Activated CD4-positive, alpha-beta T cell treated with anti-CD3 and anti-CD28 coated beads, Interleukin-2, amount 50 U/mL, for 4 hours (primary cell): ENCODE measurements at places on chromosomes 5 and 9.

DNA sequence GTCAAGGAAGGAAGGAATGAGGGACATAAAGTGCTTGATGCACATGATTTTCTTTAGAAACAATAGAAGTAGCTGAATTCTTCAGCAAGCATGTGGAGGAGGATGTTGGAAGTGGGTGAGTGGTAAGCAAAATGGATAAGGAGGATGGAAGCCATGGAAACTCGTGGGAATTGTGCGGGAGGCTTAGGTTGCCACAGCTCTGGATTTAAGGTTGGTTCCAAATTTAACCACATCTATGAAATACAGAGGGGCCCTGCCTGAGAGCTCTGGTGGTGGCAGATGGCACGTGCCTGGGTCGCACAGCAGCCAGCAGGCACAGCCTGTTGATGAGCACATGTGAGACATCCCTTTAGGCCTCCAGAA is 284.7 kb downstream of the SMARCA2 start:
- DNase-seq = no peak

DNA sequence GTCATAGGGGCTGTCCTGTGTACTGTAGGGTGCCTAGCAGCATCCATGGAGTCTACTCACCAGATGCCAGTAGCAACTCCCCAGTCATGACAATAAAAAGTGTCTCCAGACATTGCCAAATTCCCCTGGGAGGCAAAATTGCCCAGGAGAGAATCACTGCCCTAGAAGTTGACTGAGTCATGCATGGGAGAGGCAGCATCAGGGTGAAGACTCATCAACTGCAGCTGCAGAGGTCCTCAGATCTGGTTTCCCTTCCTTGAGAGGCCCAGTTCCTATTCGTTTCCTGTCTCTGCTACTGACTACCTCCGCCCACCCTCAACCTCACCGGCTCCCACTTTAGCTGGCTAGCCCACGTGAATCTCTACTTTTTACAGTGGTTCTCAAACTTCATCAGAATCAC is 88.6 kb upstream of the AGXT2 start:
- DNase-seq = no peak

- no peak for DNase-seq
These were observed 448.4 kb upstream of the ZNF608 start for GRCh38 chr5:125194883-125195282.

DNA sequence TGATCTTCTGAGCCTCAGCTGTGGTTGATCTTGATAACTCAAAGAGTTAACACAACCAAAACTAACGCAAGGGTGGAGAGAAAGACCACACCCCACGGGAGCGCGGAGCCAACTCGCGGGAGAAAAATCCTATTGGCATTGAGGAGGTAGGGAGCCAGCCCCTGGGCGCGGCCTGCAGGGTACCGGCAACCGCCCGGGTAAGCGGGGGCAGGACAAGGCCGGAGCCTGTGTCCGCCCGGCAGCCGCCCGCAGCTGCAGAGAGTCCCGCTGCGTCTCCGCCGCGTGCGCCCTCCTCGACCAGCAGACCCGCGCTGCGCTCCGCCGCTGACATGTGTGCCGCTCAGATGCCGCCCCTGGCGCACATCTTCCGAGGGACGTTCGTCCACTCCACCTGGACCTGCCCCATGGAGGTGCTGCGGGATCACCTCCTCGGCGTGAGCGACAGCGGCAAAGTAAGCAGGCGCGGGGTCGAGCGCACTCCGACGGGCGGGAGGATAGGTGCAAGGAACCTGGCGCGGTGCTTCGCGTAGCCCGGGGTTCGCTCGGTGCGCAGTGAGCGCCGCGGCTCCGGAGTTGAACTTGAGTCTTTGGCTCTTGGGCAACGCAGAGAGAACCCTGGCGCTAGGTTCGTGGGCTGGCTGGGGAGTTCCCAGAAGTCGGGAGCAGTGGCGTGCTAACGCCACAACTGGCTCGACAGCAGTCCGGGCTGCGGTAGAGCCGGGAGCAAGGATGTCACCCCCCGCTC is at the start of gene GDA:
TSS of gene GDA (plus strand) at position 210 of the 745 bp plus-strand sequence. CDS start at position 330, 120 bp downstream.
- DNase-seq = no peak

- DNase-seq = no peak
These were observed 147.6 kb downstream of the ST8SIA4 start for GRCh38 chr5:100755435-100755834.

GRCh38 chr5:173790836-173791546 is 97.2 kb upstream of the CPEB4 start:
- no peak for DNase-seq

- no peak for DNase-seq
These were observed 1.4 kb downstream of the RAPGEF1 start for GRCh38 chr9:131738293-131739132.

GRCh38 chr5:159310511-159310910 is 19.8 kb downstream of the IL12B start:
- peak; percentile 8 for DNase-seq

DNA sequence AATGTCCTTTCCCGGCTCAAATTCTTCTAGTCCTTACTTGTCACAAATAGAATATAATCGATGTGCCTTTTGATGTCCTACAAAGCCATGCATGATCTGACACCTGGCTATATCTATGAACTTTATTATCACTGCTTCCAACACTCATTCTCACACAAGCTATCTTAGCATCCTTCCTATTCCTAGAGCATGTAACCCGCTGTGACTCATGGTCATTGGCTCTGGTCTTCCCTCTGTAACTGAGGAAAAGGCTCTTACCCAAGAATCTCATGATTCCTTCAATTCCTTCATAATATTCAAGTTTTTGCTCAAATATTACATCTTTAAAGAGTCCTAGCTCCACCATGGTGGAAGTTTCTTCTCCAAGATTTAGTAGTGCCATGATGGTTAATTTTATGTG is 480.0 kb upstream of the PAPPA start:
- no peak for DNase-seq

DNA sequence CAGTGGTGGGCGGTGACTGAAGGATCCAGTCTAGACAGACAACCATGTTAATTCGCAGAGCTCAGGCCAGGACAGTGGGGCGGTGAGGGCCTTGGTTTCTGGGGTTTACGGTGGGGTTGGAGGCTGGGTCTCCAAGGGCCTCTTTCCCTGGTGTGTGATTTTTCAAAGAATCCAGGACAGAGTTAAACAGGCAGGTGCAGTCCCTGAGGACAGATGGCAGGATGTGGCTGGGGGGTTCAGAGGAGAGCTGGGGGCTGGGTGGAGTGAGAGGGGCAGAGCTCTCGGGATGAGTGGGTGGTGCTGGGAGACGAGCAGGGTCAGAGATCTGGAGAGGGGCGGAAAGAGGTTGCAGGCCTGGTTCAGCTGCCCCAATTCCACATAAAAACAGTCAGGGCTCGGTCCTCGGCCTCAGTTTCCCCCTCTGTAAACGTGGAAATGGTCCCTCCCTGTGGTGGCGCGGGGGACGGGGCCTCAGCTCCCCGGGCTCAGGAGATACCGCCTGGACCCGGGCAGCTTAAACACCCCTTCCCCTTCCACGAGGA is 145.9 kb downstream of the GAPVD1 start:
- DNase-seq = no peak

DNA sequence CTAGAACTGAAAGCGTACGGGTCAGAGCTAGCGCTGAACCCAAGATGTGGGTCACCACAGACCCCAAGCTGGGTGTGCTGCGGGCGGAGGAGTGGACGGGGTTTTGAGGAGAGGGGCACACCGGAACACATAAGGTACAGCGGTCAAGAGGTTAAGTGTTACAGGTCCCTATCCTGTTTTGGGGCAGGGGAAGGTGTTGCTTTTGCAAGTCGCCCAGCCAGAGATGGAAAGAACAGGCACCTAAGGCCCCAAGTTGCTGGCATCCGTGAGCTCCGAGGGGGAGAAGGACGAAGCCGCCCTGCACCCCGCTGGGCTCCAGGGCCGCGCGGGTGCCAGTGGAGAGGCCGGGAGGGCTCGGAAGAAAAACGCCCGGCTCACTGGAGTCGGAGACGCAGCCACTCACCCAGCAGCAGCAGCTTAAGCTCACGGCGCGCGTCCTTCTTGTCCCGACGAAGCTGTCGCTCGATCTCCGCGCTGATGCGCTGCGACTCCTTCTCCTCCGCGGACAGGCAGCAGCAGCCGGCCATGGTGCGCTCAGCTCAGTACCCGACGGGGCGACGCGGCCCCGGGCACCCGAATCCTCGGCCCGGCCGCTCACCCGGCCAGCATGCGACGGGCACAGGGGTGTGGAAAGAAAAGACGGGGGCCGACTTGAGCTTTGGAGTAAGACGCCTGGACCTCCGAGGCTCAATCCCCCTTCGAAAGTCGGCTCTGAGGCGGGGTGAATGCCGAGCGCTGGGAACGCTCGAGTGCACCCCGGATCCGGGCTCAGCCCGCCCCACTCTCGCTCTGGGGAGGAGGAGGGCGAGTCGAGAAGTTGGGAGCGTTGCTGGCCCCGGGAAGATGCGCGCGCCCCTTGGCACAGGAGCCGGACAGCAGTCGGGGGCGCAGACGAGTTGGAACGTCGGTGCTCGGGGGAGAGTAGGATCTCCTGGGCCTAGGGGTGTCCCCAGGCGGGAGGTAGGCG is 572 bp downstream of the GNA14 start:
- no peak for DNase-seq

DNA sequence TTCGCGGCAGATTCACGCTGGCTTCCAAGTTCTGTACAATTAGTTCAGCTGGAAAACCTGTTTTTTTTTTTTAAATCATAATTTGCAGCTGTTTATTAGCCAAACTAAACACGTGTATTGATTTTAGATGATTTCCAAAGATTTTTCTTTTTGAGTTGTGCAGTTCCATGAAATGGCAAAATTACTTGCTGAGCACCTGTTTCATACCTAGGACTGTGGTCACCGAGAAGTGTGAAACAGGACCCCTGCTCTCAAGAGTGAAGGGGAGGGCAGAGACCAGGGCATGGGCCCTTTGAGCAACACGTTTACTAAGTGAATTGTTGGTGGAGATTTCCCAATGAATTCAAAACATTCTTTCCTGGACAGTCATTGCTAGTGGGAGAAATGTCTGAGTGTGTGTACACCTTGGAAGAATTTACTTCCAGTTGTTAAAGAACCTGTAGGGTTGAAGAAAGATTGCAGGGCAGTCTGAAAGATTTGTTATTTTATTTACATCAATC is 688 bp downstream of the SNX24 start:
- DNase-seq = no peak

DNA sequence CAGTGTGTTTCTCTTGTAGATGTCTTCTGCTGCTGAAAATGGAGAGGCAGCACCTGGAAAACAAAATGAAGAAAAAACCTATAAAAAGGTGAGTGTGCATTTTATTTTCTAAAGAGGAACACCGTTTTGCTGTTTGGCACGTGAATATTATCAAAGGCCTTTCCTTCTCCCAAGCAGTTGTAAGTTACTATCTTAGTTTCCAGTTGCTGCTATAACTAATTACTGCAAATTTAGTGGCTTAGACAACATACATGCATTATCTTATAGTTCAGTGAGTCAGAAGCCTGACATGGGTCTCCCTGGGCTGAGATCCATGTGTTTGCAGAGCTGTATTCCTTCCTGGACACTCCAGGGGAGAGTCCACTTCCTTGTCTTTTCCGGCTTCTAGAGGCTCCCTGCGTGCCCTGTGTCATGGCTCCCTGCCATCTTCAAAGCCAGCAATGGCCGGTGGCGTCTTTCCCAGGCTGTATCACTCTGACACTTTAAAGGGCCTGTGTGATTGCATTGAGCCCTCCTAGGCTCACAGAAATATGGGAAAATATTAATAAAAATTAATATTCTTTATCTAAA is 117.6 kb downstream of the PIP5K1B start:
- DNase-seq = no peak
